Activated T-cell treated with anti-CD3 and anti-CD28 coated beads, Interleukin-2, amount 50 U/mL, for 72 hours (primary cell): ENCODE measurements at places on chromosomes 1 and 21.

DNA sequence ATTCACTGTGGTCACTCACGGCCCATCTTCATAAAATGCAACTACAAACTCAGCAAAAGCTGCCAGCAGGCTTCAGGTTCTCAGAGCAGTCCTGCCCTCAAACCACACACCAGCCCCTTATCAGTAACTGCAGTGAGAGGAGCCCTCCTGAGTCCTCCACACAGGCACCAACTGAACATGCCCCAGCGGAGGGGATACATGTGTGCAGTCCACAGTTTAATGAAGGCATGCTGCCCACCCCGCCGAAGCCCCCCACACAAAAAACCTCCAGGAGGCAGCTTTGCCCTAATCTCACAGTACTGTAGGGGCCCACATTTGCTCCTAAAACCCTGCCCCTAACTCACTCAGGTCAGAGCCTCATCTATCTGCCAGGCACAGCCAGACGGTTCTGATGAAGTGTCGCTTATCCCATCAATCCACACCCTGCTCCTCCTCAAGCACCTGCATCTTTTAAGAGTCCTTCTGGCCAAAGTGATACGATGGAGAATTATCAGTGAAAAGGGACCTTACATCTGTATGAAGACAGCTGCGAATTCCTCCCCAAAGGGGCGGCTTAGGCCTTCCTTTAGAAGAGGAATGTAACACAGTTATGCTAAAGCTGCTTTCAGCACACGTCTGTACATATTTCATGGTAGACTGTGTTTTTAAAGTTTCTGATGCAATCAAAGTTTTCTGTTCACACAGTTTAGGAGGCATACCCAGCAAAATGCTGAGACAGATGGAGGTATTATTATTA lies 3.5 kb downstream of the ABCB10 start:
- DNase-seq, result no peak

GRCh38 chr1:158105352-158106095 lies 75.2 kb upstream of the CD1D start:
- DNase-seq, result no peak

GRCh38 chr1:109351457-109351856 lies 44.6 kb upstream of the MYBPHL start:
- no peak for DNase-seq

DNA sequence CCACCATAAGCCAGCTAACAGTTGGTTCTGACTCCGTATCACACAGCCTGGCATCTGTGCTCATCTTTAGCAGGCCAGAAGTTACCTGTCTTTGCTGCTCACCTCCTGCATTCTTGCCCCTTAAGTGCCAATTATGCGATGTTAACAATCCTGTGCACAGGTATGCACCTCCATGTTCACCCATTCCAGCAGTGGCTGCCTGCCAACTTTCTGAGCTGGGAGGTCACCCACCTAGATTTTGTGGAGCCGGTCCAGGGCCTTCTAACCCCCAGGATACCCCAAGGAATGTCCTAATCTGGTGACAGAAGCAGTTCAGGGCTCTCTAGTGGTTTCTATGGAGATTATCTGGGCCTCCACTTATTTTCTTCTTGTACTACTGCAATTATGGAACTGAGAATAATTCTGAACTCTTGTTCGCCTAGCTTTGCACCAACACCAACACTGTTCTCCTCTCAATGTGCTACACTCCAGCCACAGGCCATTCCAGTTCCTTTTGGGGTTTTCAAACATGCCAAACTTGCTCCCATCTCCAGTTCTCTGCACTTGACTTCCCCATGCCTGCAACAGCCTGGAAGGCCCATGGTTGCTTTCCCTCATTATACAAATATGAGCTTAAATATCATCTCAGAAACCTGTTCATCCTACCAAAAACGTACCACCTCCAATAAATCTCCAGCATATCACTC lies 9.0 kb downstream of the BCAR3 start:
- no peak for DNase-seq

DNA sequence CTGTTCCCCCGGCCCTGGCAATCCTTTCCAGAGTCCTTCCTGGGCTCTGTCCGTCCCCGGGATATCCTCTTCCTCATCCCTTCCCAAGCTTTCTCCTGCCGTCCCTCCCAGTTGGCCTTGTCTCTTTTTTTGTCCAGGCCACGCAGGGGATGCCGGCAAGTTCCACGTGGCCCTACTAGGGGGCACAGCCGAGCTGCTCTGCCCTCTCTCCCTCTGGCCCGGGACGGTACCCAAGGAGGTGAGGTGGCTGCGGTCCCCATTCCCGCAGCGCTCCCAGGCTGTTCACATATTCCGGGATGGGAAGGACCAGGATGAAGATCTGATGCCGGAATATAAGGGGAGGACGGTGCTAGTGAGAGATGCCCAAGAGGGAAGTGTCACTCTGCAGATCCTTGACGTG lies 13.4 kb upstream of the SVBP start:
- DNase-seq, result no peak

- DNase-seq, result no peak
These were observed 111.2 kb downstream of the FASLG start for GRCh38 chr1:172770071-172770470.

DNA sequence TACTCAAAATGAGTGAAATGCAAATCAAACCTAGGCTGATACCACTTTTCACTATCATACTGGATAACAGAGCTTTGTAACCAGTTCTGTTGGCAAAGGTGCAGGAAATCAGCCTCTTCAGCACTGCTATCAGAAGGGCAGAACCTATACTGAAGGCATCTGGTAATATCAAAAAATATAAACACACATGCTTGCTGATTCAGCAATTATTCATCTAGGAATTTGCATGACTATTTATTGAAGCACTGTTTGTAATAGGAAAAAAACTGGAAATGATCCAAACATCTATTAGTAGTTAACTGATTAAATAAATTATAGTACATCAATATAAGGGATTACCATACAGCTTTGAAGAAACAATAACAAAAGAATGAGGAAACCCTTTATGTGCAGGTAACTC lies 21.4 kb downstream of the ARHGAP29 start:
- DNase-seq, result no peak

- peak; percentile 30 for DNase-seq
These were observed 23.5 kb downstream of the LRRC8D start for GRCh38 chr1:89844241-89844807.

DNA sequence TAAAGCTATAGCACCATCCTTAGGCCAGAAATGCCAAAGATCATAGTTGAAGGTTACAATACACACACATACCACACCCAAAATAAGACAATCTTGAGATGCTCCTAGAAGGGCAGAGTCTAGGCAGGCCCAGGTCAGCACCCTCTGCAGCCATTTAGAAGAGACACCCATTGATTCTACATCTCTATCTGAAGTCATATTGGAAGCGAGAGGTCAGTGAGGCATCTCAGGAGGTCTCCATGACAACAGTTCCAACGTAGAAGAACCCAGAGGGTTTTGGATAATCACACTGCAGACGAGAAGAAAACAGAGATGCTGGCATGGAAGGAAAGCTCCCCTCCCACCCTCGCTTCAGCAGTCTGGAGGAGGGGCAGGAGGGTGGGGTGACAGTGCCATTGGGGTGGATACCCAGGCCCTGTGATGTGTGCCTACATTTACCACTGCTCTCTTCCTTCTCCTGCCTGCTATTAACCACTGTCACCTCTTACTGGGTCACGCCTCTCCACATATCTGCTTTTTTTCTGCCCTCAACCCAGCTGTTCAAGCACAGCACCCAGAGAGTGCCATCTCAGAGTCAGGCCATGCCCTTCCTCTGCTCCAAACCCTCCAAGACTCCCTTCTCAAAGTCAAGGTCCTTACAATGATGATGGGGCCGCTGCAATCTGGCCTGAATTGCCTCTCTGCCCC lies 6.2 kb downstream of the TMCO4 start:
- no peak for DNase-seq

DNA sequence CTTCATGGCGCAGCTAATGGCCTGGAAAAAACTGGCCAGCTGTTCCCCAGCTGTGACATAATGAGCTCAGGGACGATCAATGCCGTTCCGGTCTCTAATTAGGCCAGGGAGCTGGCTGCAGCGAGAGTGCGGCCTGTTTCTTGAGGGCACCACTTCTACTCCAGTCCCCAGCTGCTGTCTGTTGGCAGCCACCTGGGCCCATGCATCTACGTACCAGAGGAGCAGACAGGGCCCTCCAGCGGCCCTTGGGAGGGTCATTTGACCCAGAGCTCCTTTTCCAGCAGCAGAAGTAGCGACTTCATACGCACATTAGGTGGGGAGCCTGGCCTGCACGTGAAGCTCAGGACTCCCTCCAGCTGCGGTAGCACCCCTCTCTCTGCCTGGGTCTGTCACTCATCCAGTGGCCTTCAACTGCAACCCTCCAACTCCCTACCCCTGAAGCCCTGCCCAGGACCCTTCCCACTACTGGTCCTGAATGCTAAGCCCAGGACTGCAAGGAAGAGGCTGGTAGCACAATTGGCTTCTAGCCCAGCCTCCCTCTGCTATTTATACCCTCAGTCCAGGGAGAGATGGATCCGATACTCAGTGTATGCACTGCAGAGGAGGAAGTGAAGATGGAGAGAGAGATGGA lies 9.1 kb upstream of the GPR61 start:
- DNase-seq, result no peak

DNA sequence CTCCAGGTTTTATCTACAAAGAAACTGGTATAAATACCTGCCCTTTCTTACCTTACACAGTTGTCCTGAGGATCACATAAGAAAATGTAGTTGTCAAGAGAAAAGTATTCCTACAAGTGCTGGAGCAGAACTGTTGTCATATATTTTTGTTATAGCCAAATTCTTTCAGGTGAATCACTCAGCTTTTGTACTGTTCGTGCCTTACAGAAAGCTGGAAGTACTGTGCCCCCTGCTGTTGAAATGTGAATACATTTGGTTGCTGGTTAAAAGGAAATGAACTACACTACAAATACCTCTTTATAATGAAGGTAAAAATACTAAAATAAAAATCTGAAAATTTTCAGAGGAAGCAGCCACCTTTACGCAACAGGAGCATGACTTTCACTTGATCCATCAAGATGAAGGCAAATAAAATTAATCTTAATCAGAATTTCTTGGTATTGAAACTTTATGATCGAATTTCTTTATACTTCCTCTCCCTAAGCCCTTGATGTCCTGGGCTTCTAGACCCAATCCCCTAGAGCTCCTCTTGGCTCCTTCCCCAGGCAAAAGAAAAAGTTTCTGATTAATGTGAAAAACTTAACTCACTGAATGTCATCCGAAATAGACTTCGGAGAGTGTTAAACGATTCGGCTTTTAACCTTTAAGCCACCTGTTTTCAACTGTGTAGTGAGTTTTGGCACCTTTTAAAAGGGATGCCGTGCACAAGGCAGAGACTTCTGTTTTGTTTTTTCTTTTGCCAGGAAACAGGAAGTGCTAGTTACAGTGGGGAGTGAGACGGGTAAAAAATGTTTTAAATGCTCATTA lies 12.5 kb downstream of the CHML start:
- peak; percentile 50 for DNase-seq

DNA sequence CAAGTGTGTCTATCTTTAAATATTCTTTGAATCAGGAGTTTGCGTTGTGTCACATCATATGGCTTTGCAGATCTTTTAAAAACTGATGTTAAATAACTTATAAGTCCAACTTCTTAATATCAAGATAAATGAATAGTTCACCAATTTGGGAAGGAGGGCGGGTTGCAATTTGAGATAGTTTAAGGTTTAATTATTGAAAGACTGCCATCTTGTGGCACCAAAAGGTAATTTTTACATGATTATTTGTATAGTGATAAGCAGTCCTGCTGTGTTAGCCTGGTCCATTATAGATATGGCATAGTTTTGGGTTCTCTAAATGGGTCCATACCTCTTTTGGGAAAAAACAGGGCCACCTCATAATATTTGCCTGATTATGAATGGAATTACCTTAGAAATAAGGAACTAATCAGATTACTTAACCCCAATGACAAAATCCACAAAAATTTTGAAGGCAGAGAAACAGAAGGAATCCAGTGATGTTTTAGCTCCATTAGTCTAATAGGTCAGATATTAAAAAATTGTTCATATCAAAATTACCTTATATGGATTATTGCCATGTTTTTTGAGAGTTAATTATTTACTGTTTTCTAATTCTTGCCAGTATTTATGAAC lies 64.3 kb downstream of the PRKAA2 start:
- no peak for DNase-seq

GRCh38 chr1:145425436-145426029 lies at the start of gene NBPF20:
Gene NBPF20 (minus strand): TSS chr1:145425603. CDS start chr1:145405272, 20,331 bp downstream.
- peak; percentile 84 for DNase-seq

GRCh38 chr21:36893581-36893980 lies 72.9 kb downstream of the HLCS start:
- DNase-seq, result no peak

- no peak for DNase-seq
These were observed 1156.6 kb downstream of the PLA2G4A start for GRCh38 chr1:187985145-187985896.

GRCh38 chr1:34398241-34398915 lies 221.7 kb downstream of the C1orf94 start:
- DNase-seq, result no peak

DNA sequence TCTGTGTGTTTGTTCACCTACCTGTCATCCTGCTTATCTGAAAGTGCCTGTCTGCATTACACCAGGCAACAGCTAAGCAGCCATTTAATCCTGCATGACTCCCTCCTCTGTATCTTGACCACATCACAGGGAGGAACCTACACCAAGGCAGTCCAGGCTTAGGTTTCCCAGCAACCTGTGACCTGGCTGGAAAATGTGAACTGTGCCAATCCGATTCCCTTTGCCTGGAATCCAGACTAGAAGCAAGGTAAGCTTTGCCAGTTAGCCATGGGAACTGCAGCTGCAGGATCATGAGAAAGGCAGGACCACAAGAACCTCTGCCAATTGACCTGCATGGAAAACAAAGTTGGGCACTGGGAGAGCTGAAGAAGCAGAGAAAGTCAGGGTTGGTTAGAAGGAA lies 6.3 kb upstream of the ATP1B1 start:
- DNase-seq, result no peak

DNA sequence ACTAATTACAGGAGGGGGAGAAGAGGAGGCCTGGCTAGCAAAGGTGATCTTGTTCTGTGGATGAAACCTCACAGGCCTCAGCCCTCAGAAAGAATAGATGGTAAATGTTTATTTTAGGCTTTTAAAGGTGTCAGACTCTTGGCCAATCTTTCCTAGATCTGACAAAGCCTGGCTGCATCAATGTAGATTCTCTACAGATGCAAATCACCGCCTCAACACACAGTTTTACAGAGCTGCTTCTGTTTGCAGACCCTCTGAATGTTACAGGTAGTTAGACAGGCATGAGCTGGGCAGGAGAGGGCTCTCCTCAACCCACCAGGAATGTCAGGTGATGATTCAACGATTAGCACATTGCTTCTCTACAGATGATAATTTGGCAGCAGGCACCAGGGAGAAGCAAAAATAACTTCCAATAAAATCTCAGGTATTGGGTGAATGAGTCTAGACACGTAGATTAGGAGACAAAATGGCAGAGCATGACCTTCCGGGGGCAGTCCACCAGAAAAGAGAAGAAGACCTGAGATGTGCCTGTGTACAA lies 105.4 kb upstream of the VANGL1 start:
- DNase-seq, result no peak

GRCh38 chr1:77280962-77281361 lies 857 bp upstream of the AK5 start:
- DNase-seq, result no peak
